RWPE1 (cell line): ENCODE measurements at places on chromosomes 4 and X.

- no peak for DNase-seq
These were observed 116.1 kb upstream of the PLAC1 start for GRCh38 chrX:134774190-134775048.

GRCh38 chr4:184851200-184851541 is 25.4 kb upstream of the ACSL1 start:
- DNase-seq, result no peak

DNA sequence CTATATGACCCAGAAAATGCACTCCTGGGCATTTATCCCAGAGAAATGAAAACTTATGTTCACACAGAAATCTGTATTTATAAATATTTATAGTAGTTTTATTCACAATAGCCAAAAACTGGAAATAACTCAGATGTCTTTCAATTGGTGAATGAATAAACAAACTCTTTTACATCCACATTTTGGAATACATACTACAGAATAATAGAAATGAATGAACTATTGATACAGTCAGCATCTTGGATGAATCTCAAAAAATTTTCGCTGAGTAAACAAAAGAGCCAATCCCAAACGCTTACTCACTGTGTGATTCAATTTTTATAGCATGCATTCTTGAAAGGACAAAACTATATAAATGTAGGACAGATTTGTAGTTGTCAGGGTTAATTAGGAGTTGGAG is 75.1 kb upstream of the HTR2C start:
- DNase-seq, result peak; percentile 7

GRCh38 chr4:85807247-85807950 is 332.4 kb downstream of the ARHGAP24 start:
- no peak for DNase-seq

DNA sequence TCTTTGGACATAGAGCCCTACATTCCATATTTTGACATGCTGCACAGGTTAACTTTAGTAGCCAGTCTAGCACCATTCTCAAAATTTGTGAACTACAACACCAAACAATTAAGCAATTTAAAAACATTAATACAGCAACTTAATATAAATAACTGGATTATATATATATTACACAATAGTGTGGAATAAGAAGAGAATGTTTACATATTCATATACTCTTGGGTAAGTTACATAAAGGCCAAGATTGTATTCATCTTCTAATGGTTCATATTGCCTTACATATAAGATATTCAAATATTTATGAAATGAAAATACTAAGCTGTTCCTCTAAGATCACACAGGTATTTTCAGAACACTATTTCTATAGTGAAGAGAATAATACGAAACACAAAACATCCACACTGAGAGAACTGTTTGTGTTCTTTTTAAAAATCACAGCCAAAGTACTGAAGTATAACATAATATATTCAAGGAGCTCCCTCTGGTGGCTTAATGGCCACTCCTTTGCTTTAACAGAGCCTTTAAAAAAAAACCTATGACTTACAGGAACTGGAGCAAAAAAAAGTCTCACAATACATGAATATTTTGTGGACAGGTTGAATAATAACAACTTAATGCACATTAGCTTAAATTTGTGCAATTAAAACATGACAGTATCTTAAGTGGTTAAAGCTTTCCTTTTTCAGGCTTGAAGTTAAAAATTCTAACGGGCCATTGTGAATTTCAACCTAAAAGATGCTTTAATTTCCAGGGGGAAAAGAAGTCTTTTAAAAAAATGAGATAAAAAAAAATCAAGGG is 46.2 kb downstream of the NEK1 start:
- DNase-seq, result peak; percentile 38

DNA sequence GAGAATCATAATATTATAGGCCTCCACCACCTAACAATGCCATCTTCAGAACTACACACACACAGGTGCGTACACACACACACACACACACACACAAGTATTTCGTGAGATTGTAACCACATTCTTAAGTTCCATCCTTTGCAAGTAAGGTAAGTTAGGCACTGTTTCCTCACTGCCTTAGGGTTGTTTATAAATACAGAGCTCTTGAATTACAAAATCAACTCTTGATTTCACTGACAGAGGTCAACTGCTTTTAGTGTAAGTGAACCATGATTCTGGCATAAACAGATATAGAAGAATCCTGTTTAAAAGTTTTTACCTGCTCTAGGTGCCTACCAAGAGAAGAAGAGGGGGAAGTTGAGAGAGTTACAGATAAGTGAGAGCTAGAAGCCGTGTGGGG is 166.1 kb downstream of the DMD start:
- no peak for DNase-seq

GRCh38 chr4:52548818-52549570 is 110.1 kb downstream of the USP46 start:
- no peak for DNase-seq

- DNase-seq, result no peak
These were observed 118.3 kb downstream of the ADGRL3 start for GRCh38 chr4:61318431-61318830.

GRCh38 chr4:122536001-122536400 is 79.5 kb upstream of the IL2 start:
- DNase-seq, result no peak

DNA sequence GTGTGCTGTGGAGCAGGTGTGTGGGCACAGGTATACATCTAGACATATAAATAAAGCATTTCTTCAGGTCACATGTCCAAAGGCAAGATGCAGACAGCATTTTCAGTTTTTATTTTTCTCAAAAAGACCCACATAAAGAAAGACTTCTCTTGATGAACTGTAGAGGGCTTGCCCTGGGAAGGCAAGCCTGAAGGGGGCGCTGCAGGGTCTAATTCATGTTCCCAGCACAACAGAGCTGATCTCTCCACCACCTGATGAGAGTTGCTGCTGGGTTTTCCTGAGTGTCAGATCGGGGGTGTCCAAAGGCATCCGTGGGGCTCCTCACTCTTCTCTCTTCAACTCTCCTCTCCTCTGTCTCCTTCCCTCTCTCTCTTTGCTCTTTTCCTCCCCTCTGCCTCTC is 26.6 kb downstream of the ADRA2C start:
- no peak for DNase-seq

DNA sequence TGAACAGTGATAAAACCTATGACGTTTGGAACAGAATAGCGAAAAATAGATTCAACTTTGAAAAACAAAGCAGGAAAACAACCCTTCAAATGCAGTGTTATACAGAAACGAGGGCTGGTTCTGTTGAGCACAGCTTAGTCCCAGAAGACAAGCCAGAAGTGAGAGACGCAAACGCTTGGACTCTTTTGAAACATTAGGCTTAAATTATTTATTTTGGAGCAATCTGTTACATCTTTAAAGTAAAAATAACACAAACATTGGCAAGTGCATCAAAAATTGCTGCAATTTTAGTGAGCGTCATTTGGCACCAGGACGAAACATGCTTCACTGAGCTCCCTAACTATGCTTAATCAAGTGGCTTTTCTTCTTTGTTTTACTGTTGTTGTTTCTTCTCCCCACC is 63.5 kb downstream of the ENPP6 start:
- no peak for DNase-seq

GRCh38 chr4:17366496-17366895 is 145.4 kb downstream of the QDPR start:
- DNase-seq, result no peak

- DNase-seq, result no peak
These were observed 29.5 kb downstream of the SRPX2 start for GRCh38 chrX:100673397-100673953.

DNA sequence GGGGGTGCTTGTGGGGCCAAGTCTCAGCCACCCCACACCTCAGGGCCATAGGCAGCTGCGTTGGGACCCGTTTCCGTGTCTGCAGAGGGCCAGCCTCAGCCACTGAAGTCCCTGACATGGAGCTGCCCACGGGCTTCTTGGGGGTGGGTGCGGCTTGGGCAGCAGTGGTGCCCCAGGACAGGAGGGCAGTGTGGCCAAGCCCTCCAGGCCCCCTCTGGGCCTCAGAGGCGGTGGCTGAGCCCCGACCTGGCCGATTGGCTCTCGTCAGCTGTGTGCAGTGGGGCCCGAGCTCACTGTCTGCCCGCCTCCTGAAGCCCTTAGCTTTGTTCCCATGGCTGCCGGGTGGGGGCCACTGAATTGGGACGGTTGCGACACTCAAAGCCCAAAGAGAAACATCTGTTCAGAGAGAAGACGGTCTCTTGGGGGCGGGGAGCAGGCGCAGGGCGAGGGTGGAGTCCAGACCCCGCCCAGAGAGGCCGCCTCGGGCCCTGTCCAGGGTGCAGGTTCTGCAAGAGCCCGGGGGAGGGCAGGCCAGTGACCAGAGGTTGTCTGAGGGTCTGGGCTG is 9.1 kb downstream of the FGFR3 start:
- DNase-seq, result no peak

DNA sequence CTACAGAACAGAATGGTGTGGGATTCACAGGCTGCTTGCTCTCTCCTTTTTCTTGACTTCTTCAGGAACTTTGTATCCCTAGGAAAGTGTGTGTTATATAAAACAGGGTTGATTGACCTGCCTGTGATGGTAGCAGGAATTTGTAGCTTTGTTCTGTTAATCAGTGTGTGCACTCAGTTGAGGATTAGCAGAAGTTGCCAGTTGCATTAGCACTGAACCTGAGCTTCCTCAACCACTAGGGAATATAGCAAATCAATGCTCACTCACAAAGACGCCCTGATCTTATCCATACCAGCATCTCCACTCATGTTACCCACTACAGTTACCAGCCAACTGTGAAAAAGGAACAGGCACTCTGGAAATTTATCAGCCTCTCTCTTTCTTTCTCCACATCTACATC is 319.1 kb upstream of the EMCN start:
- no peak for DNase-seq

- DNase-seq, result no peak
These were observed 40.1 kb upstream of the HELT start for GRCh38 chr4:184978211-184978610.

- DNase-seq, result no peak
These were observed 244.9 kb downstream of the FRMPD4 start for GRCh38 chrX:12383196-12383595.

GRCh38 chr4:165906272-165906671 is 33.2 kb downstream of the TLL1 start:
- no peak for DNase-seq

- DNase-seq, result peak; percentile 26
These were observed 118.0 kb upstream of the RPL34 start for GRCh38 chr4:108502356-108502755.

- DNase-seq, result no peak
These were observed 2361.6 kb upstream of the AGA start for GRCh38 chr4:179803857-179804256.

GRCh38 chr4:140637836-140638235 is 69.1 kb upstream of the UCP1 start:
- peak; percentile 30 for DNase-seq

DNA sequence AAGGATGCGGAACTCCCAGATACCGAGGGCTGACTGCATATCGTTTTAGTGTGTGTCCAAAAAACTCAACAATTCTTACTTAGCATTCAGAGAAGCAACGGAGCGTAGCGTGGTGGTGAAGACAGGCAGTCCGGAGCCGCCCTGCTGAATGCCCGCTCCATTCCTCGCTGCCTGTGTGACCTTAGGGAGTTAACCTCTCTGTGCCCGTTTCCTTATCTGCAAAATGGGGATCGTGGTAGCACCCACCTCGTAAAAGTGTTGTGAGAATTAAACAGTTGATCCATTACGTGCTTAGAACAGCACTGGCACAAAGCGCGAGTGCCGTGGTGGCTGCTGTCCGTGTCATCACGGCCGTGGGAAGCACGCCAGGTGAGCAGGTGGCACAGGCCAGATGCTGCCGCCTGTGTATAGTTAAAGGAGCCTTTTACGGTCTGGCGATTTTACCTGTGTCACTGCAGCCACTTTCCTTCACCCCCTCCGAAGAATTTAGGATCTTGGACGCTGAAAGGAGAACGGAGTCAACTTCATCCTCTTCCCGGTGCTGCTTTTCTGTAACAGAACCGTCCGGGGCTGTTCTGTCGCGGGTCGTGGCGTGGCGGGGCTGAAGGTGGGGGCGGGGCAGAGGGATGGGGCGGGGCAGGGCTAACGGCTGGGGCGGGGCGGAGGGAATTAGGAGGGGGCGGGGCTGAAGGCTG is 885 bp downstream of the CCDC110 start:
- no peak for DNase-seq

- DNase-seq, result no peak
These were observed 45.4 kb downstream of the CEP135 start for GRCh38 chr4:55993994-55994663.

DNA sequence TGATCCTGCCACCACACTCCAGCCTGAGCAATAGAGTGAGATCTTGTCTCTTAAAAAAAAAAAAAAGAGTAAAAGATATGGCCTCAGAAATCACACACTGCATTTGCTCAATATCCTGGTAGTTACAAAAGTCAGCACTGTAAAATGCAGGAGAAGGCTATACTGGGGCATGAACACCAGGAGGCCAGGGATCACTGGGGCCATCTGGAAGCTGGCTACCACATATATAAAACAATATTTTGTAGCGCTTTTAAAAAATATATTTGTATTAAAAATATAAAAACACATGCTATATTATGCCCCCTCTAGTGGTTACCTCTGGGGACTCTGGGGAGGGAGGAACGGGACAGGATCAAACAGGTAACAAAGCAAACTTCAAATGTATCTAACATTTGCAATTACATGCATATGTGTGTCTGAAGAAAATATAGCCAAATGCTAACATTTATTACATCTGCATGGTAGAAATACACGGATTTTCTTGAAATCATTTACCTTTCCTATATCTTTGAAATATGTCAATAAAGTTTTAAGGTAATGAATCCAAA is 4.0 kb downstream of the C4orf46 start:
- peak; percentile 48 for DNase-seq

DNA sequence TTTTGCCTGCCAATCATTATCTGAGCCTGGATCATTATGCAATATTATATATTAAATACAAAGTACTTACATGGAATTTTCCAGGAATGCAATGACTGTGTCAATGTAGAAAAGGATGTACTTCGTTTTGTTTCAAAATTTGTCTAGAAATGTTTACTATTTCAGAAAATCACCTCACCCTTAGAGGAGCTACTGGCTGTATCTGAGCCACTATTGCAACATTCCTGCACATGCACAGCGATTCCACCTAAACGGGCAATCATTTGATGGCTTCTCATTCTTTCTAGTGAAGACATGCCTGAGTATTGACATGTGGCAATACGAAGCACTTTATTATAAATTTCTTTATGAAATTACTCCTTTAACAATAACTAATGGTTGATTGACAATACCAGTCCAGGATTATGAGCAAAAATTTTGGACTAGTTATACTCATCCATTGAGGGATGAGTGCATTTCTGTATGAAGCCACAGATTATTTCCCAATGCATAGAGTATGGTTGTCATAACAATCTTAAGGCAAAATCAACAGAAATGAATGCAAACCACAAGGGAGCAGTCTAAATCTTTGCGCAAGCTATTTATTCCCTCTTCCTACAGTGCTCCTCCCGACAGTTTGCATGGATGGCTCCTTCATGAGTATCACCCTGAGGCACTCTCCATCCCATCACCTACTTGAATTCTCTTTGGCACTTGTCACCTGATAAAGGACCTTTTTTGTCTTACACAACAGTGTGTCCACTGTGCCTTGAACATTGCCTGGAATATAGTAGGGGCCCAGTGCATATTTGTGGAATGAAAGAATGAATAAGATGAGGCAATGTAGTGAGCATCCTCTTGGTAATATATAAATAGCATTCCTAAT is 35.8 kb upstream of the MMAA start:
- DNase-seq, result no peak
